RCC 7860 (cell line): ENCODE measurements at places on chromosomes 5 and 9.

DNA sequence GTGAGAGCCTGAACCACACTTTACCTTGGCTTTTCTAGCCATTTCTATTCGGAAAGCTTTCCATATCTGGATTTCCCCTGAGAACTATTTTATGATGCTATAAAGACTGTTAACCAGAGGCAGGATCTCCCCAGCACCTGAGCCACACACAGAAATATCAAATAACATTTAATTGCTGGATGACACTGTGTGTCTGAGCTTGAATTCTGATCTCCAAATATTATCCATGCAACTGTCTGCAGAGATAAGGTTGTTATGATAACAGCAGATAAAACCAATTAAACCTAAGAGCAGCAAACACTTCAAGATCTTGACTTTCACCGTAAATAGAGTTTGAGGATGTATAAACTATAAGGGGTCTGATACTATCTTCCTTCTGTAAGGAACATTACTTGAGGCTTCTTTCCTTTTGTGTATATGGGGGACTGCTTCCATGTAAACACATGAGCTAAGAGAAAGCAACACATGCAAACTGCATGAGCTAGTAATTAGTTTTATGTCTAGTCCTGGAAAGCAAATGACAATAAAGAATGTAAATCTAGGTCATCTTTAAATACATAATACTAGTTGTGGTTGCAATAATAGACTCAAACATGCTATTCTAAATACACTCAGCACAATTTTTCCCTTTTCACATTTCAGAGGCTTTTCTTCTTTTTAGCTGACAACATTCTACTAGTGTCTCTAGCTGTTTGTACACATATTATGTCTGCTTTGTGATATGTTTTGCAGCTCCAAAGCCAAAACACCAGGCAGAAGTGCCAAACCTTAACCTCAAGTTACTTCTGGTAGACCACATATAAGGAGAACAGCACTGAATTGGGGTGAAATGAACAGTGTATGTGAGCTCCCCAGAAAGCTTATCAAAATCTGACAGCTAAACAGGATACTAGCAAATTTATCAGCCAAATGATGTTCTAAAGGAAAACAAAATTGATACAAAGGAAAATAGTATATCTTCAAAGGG lies 136.5 kb downstream of the EFNA5 start:
- DNase-seq: no peak

DNA sequence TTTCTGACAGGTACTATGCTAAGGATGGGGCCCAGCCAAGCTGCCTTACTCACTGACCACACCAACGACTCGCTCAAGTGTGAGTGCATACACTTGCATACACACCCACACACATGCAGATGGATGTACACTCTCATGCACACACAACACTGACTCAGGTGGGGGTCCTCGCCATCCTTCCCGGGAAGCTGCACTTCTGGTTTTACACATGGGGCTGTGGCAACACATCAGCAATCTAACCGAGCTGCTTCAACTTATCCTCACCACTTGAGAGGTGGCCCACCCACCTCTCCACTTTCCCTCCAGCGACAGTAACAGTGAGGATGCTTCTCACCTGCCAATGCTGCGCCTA lies 67.2 kb upstream of the SLC25A51 start:
- peak; percentile 25 for DNase-seq

GRCh38 chr5:180315762-180316212 lies 23.9 kb upstream of the MAPK9 start:
- DNase-seq: no peak

- DNase-seq: peak; percentile 4
These were observed 12.7 kb upstream of the TMEM174 start for GRCh38 chr5:73160239-73160671.

DNA sequence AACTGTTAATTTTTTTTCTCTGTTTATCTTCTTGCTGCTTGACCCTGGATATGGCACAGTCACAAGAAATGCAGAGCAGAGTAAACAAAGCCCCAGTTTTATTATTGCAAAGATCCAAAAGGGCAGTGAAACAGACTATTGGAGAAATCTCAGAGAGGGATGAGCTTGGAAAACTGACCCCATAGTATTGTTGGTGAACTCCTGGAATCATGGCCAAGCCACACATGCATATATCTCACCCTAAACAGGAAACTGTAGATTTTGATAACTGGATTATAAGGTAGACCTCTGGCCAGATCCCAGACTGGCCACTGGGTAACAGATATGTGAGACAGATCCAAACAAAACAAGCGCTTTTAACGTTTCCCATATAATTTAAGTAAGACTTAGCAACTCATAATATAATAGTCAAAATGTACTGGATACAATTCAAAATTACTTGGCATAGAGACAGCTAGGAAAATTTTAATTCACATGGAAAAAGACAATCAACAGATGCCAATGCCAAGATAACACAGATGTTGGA lies 263.5 kb upstream of the SEMA6A start:
- DNase-seq: no peak

DNA sequence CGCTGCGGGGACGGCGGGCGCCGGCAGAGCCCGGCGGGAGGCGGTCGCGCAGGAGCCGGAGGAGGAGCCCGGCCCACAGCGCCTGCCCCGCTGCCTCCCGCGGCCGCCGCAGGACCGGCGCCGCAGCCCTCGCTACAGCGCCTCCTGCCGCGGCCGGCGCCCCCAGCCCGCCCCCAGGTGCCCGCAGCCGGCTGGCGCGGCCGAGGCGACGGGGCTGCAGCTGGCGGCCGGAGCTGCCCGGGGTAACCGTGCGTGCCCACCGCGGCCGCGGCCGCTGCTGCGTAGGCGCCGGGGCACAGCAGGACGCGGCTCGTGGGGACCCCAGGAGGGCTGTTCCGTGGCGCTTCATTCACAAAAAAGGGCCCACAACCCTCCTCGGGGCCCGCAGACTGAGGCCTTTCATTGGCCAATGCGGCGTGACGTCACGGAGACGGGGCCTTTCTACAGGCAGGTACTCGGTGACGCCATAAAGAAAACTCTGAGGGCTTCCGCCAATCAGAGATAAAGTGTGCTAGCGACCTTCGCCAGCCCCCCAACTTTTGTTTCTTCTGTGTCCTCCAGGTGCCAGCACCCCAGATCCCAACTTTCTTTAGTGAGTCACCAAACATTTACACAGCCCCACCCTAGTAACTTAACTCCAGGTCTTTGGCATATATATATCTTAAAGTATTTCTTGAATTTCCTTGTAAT lies at the start of gene CDC14B:
Gene CDC14B, minus strand, starts transcription at position 353 of the 690 bp plus-strand sequence. CDS start 465 bp downstream, outside the sequence.
- DNase-seq: peak; percentile 85

DNA sequence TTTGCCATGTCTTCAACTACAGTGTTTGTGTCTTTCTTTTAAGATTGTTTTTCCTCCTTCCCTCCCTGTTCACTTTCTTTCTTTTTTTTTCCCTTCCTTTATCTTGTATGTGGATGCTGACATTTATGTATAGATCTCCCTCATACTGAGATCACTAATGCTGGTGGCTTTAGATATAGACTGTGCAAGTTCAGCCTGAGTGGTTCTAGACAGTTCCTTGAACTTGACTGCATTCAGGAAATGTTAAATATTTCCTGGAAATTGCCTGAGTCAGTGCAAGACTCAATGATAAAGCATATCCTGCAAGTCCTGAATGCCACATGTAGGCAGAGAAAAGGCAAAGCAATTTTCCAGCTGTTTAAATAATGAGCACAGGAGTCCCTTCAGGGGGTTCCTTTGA lies 182.5 kb upstream of the NR3C1 start:
- DNase-seq: peak; percentile 32

- no peak for DNase-seq
These were observed 4.5 kb downstream of the TRIM32 start for GRCh38 chr9:116691607-116692006.

GRCh38 chr5:109619606-109620005 lies 70.1 kb upstream of the MAN2A1 start:
- no peak for DNase-seq

DNA sequence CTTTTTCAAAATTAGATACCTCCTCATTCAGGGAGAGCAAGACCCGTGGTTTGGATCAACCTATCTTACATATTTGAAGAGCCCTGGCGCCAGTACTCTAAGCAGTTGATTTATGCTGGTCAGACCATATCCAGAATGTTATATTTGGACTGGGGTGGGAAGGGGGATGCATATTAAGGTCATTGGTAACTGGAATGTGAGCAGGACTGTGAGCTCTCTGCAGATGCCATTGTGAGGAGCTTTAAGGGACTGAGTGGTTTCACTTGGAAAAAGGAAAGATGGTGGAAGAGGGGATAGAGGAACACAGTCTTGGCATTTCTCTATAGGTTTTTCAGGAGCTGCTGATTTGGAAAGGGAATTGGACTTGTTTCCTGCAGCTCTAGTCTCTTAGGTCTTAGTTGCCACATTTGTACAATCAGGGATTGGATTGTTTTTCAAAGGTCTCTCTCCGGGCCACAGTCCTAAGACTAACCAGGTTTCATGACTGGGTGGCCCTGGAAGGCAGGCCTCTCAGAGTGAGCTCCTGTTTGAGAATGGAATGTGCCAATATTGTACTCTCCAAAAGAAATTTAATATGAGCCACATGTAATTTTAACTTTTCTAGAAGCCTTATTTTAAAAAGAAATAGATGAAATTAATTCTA lies 25.8 kb upstream of the F2R start:
- no peak for DNase-seq

GRCh38 chr5:123134653-123135181 lies 45.7 kb downstream of the PRDM6 start:
- no peak for DNase-seq

GRCh38 chr5:42360056-42360455 lies 63.2 kb upstream of the GHR start:
- no peak for DNase-seq

DNA sequence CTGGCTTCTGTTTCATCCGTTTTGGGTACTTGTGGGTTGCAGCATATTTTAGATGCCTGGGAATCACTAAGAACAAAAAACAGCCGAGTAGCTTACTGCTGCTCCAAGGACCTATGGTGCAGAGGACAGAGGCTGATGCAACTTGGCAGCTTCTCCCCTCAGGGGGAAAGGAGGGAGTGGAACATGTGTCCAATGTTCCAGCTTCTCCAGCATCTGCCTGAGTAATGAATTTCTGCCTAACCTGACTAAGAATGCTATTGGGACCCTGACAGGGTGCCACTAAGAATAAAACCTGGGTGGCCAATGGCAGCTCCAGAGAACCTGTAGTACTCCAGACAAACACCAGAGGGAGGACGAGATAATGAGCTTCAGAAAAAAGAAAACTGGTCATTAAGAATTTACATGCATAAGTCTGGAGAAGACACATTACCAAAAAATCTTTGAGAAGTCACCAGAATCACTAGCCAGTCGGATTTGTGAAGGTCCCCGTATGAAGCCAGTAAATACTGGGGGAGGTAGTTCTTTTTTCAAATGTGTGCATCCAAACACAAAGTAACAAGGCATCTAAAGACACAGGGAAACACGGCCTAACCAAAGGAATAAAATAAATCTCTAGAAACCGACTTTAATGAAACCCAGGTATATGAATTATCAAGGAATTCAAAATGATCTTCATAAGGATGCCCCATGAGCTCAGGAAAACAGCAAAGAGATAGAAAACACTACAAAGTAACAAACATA lies 293.5 kb downstream of the HINT1 start:
- DNase-seq: no peak

DNA sequence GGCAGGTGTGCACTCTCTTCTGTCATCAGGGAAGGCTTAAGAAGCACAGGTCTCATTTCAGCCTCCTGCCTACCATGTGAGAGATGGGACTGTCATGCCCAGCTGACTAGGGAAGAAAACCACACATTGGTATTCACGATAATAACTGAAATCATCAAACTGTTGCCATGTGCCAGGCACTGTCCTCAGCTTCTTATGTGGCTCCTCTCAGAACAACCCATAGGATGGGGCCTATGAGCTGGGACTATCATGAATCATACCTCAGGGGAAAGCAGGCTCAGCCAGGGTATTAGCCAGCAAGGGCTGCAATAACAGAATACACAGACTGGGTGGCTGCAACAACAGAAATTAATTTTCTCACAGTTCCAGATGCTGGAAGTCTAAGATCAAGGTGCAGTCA lies 3.3 kb downstream of the AFAP1L1 start:
- no peak for DNase-seq
